Putamen (tissue), 1 donor: ENCODE measurements at places on chromosomes 5 and 9.

DNA sequence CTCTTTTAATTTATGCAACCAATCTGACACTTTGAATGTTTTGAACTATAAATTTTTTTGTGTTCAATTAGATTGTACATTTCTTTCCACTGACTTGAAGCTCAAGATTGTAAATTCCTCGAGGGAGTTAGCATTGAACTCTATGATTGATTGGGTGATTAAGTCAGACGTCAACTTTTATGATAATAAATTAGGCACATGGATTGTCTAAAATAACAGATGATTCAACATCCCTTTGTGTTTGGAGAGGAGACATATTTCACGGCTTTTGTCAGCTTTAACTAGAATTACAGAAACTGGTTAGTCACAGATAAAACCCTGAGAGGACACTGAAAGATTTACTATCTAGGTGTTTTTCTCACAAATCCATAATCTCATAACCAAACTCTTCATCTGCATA lies 32.7 kb upstream of the TXNDC8 start:
- DNase-seq = no peak

DNA sequence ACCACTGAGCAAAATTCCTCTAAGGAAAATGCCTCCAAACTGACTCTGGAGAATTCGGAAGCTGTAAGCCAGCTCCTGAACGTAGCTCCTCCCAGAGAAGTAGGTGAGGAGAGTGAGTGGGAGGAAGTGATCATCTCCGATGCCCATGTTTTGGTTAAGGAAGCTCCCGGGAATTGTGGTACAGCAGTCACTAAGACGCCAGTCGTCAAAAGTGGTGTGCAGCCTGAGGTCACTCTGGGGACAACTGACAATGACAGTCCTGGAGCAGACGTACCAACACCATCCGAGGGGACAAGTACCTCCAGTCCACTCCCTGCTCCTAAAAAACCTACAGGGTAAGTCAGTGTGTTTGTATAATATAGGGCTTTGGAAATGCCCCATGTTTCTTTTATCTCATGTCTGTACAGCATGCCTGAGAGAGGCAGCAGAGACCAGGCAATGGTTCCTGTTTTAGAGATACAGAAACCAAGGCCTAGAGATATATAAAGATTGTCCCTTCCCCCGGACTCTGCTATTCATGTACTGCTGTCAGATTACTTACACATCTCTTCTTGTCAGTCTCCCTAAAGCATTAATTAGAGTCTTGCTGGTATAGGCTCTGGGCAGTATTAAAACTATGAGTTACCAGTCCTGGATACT lies 23.9 kb downstream of the HMGXB3 start:
- peak; percentile 45 for DNase-seq

DNA sequence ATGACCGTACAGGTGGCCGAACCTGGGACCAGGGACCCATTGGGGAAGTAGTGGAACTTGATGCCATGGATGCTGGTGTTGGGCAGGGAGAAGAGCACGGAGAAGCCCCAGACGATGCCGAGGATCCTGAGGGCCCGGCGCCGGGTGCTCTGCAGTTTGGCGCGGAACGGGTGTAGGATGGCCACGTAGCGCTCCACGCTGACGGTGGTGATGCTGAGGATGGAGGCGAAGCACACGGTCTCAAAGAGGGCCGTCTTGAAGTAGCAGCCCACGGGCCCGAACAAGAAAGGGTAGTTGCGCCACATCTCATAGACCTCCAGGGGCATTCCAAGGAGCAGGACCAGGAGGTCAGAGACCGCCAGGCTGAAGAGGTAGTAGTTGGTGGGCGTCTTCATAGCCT lies 585 bp downstream of the NMUR2 start:
- no peak for DNase-seq

- DNase-seq = no peak
These were observed 59.1 kb upstream of the FBXW11 start for GRCh38 chr5:172065431-172066065.

DNA sequence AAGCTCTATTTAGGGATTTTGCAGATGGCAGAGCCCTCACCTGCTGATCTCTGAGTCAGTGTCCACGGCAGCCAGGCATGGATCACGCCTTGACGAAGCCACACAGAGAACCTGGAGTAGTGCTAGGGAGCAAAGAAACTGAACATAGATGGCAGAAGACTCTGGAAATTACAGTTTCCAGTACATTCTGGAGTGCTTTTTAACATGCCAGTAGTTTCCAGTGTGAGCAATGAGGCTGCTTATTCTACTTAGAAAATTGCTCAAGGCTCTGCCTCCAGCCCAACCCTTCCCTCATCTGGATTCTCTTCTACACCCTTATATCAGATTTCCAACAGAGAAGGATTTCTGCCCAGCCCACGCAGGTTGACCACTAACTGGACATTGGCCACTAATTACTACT lies 203.3 kb downstream of the ADAMTS12 start:
- DNase-seq = no peak

- DNase-seq = no peak
These were observed 33.0 kb upstream of the SLC25A51 start for GRCh38 chr9:37936965-37937364.
